ENCODE measurements at places on chromosomes 4 and X.

GRCh38 chrX:123077631-123078030, 106.4 kb upstream of the GRIA3 start:
- no peak for DNase-seq

- no peak for DNase-seq
Measured at GRCh38 chrX:114101081-114101480, 482.8 kb upstream of the HTR2C start.

GRCh38 chr4:128550060-128550459, 259.4 kb upstream of the JADE1 start:
- no peak for DNase-seq

GRCh38 chrX:48467281-48467761, 2.7 kb downstream of the SLC38A5 start:
- no peak for DNase-seq

- DNase-seq: no peak
Measured at GRCh38 chr4:88995874-88996273, 61.1 kb downstream of the FAM13A start.

DNA sequence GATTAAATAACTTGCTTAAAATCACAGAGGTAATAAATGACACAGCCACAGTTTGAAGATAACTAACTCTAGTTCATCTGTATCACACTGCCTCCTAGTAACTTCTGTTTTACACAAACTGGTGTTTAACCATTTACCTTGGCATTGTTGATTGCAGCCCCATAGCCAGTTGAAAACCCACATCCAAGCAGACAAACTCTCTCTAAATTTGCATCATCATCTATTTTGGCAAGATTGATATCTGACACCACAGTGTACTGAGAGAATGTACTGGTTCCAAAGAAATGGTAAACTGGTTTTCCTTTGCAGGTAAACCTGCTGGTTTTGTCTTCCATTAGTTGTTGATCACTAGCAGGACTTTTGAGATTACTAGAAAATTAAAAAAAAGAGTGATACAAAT, 7.8 kb downstream of the ADH4 start:
- no peak for DNase-seq

- DNase-seq: no peak
Measured at GRCh38 chr4:28621591-28621990, 1761.0 kb downstream of the STIM2 start.

DNA sequence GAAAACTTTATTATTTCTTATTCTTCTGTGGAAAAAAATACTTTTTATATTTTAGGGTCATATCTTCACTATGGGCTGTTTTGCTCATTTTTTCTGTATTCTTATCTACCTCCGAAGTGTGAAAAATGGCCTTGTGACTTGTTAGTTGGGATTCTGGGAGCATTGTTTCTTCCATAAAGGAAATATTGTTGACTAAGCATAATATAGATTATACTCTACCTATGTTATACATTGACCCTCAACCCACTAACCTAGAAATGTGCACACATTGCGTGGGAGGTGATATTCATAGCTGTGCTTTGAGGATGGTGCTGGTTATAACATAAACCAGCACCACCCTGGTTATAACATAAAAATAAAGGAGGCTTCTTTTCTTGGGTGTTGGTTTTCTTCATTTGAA, 259.2 kb upstream of the AADAT start:
- no peak for DNase-seq

GRCh38 chrX:113906168-113906567, 677.7 kb upstream of the HTR2C start:
- DNase-seq: no peak

DNA sequence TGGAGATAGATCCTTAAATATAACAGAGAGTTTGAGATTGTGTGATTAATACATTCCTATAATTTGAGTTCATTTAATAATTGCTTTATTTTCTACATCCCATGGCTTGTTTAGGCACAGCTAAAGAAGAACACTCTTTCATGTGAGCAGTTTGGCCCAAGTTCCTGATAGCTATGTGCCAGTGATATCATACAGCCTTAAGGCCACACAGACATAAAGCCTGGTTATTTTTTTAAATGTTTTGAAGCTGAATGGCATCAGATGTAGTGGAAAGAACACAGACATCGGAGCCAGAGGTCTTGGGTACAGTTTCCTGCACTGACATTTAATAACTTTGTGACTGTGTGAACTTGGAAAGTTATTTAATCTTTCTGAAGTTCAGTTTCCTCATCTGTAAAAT, 7.0 kb upstream of the NDNF start:
- DNase-seq: no peak

- DNase-seq: peak; percentile 71
Measured at GRCh38 chr4:40840985-40841571, 91.3 kb downstream of the NSUN7 start.

- no peak for DNase-seq
Measured at GRCh38 chrX:107736781-107737531, 38.6 kb downstream of the TSC22D3 start.

DNA sequence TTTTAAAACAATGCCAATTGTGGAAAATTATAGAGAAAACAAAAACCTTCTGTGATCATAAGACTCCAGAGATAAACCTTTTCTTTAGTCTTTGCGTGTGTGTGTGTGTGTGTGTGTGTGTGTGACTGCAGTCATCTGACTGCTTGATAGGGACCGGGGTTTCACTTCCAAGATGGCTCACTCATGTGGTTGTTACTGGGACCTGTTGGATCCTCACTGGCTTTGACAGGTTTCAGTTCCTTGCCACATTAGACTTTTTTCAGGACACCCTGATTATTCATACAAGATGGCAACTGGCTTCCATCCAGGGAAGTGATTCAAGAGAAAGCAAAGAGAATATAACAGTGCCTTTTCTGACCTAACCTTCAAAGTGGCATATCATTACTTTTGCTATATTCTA, 21.9 kb upstream of the MAD2L1 start:
- DNase-seq: no peak

GRCh38 chr4:176539785-176540175, 220.0 kb downstream of the SPCS3 start:
- DNase-seq: no peak

DNA sequence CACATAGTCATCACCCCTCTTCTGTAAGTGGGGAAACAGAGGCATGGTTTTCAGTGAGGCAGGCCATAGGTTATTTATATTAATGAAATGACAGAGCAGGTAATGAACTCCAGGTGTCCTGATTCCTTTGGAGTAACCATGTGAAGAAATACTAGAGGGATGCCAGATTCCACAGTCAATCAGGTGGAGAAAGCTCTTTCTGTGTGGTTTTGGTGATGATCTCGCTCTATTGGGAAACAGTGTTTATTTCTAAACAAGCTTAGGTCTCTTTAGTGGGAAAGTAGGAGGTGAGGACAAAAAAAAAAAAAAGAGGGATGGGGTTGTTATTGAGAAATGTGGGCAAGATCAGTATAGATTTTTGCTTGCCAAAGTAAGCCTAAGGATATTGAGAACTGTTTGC, 12.2 kb downstream of the DOCK11 start:
- DNase-seq: no peak

- no peak for DNase-seq
Measured at GRCh38 chr4:77126809-77127208, 30.2 kb upstream of the CCNG2 start.

- no peak for DNase-seq
Measured at GRCh38 chr4:150209140-150209829, 131.0 kb downstream of the DCLK2 start.

- no peak for DNase-seq
Measured at GRCh38 chrX:38893441-38893840, 92.2 kb downstream of the MID1IP1 start.

GRCh38 chr4:173797296-173797695, 267.3 kb upstream of the HAND2 start:
- no peak for DNase-seq

DNA sequence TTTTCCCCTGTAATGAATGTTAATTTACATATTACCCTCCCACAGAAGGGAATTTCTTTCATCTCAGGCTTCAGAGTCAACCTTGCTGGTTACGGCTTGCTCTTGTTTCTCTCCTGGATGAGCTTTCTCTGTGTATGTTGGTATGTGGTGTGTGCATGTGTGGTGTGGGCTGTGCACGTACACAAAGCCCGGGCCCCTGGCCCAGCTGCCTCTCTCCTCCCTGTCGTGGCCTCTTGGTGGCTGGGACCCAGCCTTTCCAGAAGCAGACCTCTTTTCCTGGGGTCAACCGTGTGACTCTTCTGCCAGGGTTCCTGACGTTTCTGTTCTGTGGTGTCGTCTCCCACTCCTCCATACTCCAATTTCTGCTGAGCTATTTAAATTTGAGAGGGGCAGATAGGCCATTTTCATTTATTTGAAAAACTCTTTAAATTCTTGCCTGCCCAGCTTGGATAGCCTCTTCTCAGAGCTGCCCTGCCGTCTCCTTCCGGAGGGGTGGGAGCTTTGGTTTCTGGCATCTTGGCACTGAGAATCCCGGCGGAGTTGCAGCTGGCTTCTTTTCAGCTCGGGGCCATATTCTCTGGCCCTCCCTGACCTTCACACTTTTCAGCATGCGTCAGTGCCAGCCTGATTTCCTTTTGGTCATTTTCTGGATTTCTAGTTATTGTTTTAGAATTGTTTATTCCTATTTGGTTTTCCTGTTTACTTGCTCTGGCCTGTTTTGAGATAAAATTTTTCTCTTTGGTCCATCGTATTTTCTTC, 25.1 kb downstream of the FHDC1 start:
- DNase-seq: no peak

DNA sequence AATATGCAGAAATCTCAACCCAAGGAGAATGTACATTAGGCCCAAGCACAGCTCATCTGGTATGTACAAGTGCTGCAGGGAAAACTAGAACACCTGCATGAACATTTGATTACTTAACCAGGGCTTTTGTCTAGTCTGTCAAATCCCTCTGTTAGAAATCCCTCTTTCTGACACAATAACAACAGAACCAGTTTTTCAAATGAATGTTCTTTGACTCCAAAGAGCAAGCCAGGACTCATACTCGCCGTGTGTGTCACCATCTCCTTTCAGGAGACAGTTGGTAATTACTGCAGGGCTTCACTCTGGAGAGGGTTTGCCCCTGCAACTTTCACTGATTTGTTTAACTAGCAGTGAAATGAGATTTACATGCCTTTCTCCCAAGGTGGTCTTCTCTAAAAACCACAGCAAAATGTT, 143.0 kb upstream of the FAM241A start:
- DNase-seq: no peak

DNA sequence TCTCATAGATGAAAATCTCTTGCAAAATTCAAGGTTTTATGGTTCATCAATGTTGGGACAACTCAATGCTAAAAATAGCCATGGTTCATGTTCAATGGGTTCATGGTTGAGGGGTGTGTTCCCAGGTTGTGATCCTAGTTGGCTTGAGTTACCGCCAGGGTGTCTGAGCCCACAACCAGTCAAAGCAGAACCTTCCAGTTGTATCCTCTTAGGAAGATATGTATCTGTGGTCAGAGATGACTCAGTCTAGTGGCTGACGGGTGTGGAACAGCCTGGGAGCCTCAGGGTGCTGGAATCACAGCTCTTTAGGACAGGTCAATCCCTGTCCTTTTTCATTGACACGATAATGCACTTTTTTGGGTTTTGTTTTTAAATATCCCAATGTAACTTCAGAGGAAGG, 192.3 kb upstream of the NR3C2 start:
- no peak for DNase-seq

- DNase-seq: no peak
Measured at GRCh38 chr4:7666011-7666410, 231.3 kb upstream of the PSAPL1 start.

- no peak for DNase-seq
Measured at GRCh38 chrX:49137492-49137891, 14.0 kb upstream of the GPKOW start.

- DNase-seq: no peak
Measured at GRCh38 chr4:114019276-114019968, 40.0 kb upstream of the ARSJ start.

- DNase-seq: no peak
Measured at GRCh38 chr4:113148925-113149324, 99.5 kb downstream of the ANK2 start.

DNA sequence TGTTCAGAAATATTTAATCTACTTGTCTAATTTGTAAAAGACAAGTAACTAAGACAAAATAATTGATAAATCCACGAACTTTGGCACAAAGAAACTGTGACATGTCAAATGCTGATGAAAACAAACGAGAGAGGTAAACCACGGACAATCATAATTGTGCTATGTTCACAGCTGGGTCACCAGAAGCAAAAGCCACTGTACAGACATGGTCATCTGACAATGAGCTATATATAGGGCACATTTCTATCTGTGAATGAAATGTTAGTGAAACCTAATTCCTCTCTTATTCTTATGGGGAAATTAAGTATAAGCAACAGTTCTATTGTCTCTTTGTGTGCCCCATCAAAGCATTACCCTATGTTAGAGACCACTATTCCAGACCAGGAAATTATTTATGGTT, 444.0 kb upstream of the TRAM1L1 start:
- DNase-seq: no peak

DNA sequence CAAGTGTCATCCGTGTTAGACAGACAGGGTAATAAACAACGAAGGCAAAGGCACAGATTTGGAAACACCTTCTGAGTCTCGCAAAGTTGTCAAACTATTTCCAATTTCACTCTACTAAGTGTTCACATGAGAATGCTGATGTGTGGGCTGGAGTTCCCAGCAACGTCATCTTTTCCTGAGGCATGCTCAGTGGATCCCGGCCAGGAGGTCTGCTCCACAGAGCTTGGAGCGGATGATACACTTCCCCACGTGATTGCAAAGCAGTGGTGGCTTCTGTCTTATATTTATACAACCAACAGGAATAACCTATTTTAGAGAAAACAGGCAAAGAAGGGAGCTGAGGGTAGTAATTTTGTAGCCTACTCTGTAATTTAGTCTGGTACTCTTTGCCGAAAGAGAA, 40.1 kb upstream of the PDK3 start:
- no peak for DNase-seq

- no peak for DNase-seq
Measured at GRCh38 chrX:120463241-120463640, 5.9 kb downstream of the LAMP2 start.

Data from stimulated activated CD4-positive, alpha-beta T cell treated with anti-CD3 and anti-CD28 coated beads, Interleukin-1b, Interleukin-23, amount 100 ng/mL, for 4 hours (primary cell).